T follicular helper cell (primary cell): ENCODE measurements at places on chromosomes 1 and 21.
A peak's percentile ranks its signal among the peaks of the same experiment; 100 is the strongest.

DNA sequence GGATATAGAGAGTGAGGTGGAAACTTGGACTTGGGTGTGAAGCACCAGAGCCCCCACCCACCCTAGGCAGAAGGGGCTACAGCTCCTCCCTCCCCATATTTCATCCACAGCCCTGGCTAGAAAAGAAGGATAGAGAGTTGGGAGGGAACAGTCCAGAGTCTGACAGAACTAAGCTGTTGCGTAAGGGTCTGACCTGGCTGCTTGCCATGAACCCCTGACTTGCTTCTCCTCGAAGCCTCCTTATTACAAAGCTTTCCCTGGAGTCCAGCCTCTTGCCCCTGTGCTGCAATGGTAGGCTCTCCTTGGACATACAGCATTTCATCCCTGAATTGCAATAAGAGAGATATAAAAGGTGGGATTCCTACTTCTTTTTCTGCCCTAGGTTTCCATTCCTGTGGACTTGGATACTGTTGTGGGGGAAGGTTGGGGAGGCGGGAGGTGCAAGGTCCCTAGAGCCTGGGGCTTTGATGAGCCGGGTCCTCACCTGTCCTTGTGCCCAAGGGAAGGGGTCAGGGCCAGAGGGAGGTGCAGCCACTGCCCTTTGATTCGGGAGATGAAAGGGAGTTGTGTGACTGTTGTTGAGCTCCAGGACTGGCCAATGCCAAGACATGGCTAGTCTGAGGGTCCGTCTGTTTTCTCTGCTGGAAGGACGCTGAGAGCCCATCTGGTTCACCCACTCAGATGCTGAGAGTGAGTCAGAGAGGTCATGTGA, 2.7 kb downstream of the RHBG start:
- no peak for DNase-seq

GRCh38 chr1:241330619-241331327, 26.2 kb downstream of the RGS7 start:
- no peak for DNase-seq

DNA sequence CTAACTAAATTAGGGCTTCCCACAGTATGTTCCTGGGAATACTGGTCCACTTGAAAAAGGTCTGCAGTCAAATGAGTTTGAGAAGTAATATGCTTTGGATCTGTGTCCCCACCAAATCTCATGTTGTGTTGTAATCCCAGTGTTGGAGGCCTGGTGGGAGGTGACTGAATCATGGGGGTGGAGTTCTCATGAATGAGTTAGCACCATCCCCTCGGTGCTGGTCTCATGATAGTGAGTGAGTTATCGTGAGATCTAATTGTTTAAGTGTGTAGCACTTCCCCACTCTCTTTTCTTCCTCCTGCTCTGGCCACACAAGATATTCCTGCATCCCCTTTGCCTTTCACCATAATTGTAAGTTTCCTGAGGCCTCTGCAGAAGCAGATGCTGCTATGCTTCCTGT, 16.9 kb upstream of the DMRTB1 start:
- no peak for DNase-seq

- DNase-seq, result no peak
Measured at GRCh38 chr1:240491156-240491555, 120.8 kb downstream of the GREM2 start.

- DNase-seq, result no peak
Measured at GRCh38 chr1:209546390-209547085, 37.0 kb upstream of the CAMK1G start.

DNA sequence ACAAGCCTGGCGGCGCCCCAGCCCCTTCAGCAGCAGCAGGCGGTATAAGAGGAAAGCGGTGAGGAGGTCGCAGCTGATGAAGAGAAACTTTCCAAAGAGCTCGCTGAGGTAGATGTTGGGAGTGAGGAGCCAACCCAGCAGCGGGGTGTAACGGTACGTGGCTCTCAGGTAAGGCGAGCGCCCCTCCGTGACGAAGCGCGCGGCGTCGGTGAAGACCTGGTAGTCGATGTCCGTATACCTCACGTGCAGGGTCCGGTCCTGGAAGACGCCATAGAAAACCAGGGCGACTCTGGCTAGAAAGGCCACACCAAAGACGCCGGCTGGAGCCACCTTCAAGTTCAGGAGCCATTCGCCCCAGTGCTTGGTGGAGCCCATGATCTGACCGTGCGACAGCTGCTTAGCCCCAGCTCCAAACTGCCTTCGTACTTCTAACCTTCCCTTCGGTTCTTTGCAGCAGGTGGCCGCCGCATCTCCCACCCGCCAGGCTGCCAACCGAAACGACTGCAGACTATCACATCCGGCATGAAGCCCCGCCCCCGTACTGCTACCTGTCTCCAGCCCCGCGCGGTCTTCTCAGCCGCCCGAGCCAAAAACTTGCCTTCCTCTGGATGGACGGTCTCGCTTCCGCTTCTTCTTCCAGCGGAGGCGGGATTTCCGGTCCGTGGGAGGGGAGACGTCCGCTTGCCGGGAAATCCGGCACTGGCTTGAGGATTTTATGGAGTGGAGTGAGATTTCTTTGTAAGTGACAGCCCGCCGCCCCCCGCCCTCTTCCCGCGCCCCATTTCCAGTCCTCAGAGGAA, at the start of gene PIGM:
PIGM (minus strand) TSS at position 626 of the 800 bp plus-strand sequence; CDS start at position 375, 251 bp downstream.
- DNase-seq, result peak; percentile 91

- no peak for DNase-seq
Measured at GRCh38 chr1:200217703-200218102, 190.2 kb downstream of the NR5A2 start.
